ENCODE measurements at places on chromosomes 7 and 10.

- DNase-seq = peak; percentile 47
Measured at GRCh38 chr10:47047577-47048525, 136.6 kb downstream of the PTPN20 start.

DNA sequence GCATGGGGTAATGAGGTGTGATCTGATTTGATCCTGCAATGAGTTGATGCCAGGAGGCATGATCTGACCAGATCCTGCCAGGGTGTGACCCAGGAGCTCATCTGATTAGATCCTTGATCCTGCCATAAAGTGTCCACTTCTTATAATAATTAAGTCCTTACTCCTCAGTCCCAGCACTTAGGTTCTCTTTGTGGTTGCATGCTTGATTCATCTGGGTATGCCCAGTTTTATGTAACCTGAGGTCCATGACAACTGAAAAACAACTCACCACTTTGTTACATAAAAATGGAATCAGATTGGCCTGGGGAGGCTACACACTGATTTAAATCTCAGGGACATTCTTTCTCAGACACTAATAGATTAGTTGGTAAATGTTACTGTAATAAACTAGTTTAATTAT is 19.1 kb downstream of the ACADSB start:
- DNase-seq = no peak

- no peak for DNase-seq
Measured at GRCh38 chr10:110523736-110524135, 26.0 kb downstream of the DUSP5 start.

DNA sequence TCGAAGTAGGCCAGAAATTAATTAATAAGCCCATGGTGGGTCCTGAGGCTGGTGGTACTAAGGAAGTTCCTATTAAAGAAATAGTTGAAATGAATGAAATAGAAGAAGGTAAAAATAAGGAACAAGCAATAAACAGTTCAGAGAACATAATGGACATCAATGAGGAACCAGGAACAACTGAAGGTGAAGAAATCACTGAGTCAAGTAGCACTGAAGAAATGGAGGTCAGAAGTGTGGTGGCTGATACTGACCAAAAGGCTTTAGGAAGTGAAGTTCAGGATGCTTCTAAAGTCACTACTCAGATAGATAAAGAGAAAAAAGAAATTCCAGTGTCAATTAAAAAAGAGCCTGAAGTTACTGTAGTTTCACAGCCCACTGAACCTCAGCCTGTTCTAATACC is 36.0 kb downstream of the SLK start:
- no peak for DNase-seq

GRCh38 chr7:28726555-28726954 is 231.6 kb downstream of the TRIL start:
- DNase-seq = peak; percentile 27

GRCh38 chr7:2084781-2085505 is 147.8 kb downstream of the MAD1L1 start:
- no peak for DNase-seq

GRCh38 chr10:64867501-64867962 is 1346.3 kb downstream of the REEP3 start:
- DNase-seq = no peak

- DNase-seq = no peak
Measured at GRCh38 chr10:48247680-48248079, 26.8 kb downstream of the FRMPD2 start.

DNA sequence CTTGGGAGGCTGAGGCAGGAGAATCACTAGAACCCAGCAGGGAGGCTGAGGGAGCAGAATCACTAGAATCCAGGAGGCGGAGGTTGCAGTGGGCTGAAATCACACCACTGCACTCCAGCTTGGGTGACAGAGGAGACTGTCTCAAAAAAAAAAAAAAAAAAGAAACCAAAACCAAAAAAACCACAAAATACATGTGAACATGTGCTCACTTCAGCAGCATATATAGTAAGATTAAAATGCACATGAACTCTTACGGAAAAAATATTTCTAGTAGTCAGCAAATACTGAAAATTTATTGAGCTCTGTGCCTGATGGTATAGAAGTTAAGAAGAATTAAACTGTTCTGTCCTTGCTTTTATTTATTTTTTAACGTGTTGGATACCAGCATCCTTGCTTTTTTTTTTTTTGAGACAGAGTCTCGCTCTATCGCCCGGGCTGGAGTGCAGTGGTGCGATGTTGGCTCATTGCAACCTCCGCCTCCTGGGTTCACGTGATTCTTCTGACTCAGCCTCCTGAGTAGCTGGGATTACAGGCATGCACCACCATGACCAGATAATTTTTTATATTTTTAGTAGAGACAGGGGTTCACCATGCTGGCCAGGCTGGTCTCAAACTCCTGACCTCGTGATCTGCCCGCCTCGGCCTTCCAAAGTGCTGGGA is 9.6 kb upstream of the ZNF487 start:
- no peak for DNase-seq

- no peak for DNase-seq
Measured at GRCh38 chr7:159142730-159143129, 1.9 kb downstream of the VIPR2 start.

DNA sequence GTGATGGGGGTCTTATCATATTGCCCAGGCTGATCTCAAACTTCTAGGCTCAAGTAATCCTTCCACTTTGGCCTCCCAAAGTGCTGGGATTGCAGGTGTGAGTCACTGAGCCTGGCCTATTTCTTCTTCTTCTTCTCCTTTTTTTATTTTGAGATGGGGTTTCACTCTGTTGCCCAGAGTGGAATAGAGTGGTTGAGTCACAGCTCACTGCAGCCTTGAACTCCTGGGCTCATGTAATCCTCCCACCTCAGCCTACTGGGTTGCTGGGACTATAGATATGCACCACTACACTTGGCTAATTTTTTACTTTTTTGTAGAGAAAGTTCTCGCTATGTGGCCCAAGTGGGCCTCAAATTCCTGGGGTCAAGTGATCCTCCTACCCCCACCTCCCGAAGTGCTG is 124.3 kb downstream of the SKIDA1 start:
- DNase-seq = no peak

DNA sequence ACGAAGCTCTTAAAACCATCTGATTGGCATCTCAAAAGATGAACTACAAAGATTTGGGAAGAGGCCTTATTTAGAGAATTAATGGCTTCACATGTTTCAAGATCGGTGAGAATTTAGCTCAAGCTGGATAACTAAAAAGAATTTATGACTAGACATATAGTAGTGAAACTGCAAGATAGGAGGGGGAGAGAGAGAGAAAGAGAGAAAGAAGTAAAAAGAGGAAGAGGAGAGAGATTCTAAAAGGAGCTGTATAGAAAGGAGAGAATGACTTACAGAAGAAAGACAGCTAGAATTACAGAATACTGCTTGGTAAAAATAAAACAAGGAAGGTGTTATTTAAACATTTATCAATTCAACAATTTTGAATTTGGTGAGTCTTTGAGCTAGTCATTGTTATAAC is 592.3 kb downstream of the SH2D4B start:
- DNase-seq = no peak

DNA sequence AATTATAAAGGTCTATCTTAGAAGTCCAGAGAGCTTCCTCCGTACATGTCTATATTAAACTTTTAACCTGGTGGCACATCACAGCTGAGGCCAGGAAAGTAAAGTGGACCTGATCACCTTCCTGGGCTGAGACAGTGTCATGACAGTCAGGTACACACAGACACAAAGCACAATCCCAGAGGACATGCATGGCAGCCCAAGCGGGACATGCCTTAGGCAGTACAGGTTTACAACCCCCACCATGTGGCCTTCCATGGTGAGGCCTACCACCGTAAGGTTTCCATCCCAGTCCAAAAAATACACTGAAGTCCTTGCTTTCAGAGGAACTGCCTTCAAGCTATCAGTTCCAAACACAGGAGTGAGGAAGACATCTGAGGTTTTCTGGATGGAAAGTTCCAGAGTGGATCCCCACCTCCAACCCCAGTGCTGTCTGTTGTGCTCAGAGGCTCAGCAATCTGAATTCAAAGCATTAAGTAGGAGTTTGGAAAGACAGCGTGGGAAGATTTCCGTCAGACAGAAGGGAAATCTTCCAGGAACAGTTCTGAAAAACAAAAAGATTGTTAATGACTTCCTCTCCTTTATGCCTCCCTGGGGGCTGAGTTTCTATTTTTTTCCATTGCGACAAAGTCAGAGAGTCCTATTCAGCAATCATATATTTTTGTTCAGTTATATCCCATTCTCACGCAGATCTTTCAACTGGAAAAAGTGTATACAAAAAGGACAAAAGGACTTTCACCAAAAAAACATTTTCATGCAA is 20.1 kb downstream of the IFIT3 start:
- DNase-seq = no peak

- no peak for DNase-seq
Measured at GRCh38 chr10:69866688-69867461, 65.2 kb downstream of the COL13A1 start.

DNA sequence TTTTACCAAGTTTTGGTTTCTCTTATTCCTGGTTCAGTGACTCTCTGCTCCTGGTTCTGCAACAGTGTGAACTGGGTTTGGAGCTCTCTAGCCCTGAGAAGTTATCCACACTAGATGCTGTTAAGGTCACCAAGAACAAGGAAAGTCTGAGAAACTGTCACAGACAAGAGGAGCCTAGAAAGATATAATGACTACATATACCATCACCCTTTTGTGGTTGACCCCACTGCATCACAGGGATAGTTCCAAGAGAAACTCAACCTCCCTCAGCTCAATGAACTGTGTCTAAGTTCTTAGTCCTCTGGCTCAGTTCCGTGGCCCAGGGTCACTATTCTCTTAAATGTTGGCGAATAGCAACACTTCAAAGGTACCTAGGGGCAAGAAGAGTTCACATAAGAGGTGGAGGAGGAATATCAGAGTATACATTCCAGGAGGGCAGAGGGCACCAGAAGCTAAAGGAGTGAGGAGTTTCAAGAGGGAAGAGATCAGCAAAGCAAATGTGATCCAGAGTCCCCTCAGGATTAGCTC is 171.5 kb downstream of the BUB3 start:
- DNase-seq = no peak

DNA sequence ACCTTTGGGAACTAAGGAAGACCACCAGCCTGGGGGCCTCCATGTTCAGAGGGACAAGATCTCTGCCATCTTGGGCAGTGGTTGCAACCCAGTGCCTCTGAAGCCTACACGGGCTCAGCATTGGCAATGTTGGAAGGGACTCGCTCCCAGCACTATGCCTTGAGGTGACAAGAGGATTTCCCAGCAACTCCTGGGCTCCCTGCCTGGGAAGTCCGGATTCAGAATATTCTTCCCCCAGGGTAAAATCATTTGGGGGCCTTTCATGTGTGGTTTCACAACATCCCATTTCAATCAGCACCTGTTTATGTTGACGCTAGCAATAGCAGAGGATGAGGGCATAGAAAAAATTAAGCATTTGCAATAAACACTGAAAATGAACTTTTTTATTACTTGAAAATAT is 509.8 kb upstream of the MGMT start:
- DNase-seq = no peak

DNA sequence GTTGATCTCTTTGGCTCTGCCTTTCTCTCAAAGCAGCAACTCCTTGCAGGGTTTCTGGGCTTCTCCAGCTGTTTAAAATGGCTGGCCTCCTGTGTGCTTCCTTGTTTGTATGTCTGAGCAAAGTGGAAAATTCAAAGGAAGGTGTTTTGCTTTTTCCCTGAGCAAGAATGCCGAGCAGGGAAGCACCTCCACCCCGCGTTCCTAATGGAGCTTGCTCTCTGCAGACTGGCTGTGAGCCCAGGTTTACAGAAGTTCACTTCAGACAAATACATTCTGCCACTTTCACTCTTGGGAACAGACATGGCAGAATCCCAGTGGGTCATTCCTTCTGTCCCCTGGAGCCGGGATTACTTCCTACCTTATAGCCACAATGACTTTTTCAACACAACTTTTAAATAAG is 181.8 kb upstream of the AGK start:
- peak; percentile 47 for DNase-seq

DNA sequence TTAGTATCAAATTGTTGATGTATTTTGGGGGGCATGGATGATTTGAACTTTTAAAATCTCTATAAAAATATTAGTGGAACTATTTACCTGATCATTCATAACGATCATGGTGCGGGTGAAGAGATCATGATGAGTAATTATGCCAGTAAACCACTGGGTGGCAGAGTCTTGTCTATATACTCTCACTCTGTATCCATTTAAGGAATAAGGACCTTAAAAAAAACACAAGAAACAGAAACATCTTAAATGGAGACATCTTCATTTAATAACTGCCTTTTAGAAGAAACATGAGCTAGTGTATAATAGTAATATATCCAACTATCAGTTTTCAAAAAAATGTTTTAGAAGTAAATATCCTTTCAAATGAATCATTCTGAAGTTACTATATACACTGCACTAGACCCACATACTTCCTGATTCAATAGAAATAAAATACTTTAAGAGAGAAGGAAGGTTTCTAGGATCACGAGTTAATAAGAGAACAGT is 84.0 kb downstream of the NRBF2 start:
- DNase-seq = peak; percentile 23

GRCh38 chr7:51141451-51142003 is 175.1 kb downstream of the COBL start:
- peak; percentile 28 for DNase-seq

GRCh38 chr10:131127610-131128009 is 183.9 kb downstream of the TCERG1L start:
- DNase-seq = peak; percentile 3

GRCh38 chr10:100562008-100562672 is 26.4 kb downstream of the HIF1AN start:
- DNase-seq = no peak

- DNase-seq = no peak
Measured at GRCh38 chr10:3941676-3942075, 156.7 kb upstream of the KLF6 start.

GRCh38 chr7:106871793-106872571 is 6.9 kb downstream of the PIK3CG start:
- DNase-seq = no peak

DNA sequence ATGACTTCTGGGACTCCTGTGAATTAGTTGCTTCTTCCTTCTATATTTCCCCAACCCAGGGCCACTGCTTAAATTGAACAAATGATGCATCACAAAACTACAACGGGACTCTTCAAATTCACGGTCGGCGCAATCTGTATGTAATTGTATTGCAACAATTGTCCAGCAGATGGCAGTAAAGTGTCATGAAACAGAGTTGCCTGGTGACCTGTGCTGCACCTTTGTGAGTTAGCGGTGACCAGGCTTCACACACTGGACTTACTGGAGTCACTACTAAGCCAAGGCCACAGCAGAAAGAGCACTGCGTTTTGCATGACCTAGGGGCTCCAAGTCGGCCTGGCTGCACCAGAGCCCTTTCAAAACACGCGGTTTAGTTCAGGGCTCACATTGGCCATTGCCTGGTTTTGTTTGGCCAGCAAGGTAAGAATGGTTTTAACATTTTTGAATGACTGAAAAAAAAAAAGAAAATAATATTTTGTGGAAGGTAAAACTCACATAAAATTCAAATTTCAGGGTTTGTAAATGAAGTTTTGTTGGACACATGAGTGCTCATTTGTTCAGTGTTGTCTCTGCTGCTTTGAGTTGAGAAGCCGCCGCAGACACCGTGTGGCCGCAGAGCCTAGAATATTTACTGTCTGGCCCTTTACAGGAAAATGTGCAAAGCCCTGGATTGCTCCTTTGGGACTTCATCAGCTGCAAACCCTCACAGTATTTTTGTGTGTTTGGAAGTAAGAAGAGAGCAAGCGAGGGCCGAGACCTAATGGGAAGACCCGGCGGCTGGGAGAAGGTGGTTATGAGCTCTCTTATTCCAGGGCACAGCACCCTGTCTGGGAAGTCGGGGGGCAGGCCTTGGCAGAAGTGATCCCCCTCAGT is 23.2 kb upstream of the ZNF32 start:
- peak; percentile 37 for DNase-seq

Measured in NCI-H345 (cell line).